ENCODE measurements at places on chromosomes 16 and 17. TPM values are rescaled to one million over a fixed set of nuclear protein-coding genes. Genes with fewer than 3 reads are reported as not detected.

TP53TG3 gene
- not detected for polyA plus RNA-seq

MAPT gene
- polyA plus RNA-seq: 439 TPM

GAST gene
- 0.57 TPM for polyA plus RNA-seq

SPIRE2 gene
- 40.3 TPM for polyA plus RNA-seq

PRAC1 gene
- not detected for polyA plus RNA-seq

ZNF205 gene
- 26.4 TPM for polyA plus RNA-seq

GRB7 gene
- 0.54 TPM for polyA plus RNA-seq

PRSS33 gene
- polyA plus RNA-seq: 0.24 TPM

FNDC8 gene
- 0.24 TPM for polyA plus RNA-seq

DOC2A gene
- polyA plus RNA-seq: 61.6 TPM

AOC3 gene
- 2.9 TPM for polyA plus RNA-seq

CEP95 gene
- polyA plus RNA-seq: 83.8 TPM

NEUROD2 gene
- polyA plus RNA-seq: 14.1 TPM

SHBG gene
- 1.0 TPM for polyA plus RNA-seq

FSCN2 gene
- 3.1 TPM for polyA plus RNA-seq

SHCBP1 gene
- polyA plus RNA-seq: 5.7 TPM

ACSM3 gene
- polyA plus RNA-seq: 5.2 TPM

SLC5A11 gene
- polyA plus RNA-seq: 0.22 TPM

TRPV2 gene
- polyA plus RNA-seq: 16.5 TPM

MMP25 gene
- 10.5 TPM for polyA plus RNA-seq

PTGES3L gene
- 8.2 TPM for polyA plus RNA-seq

NPIPA5 gene
- 35.4 TPM for polyA plus RNA-seq

ZFP1 gene
- polyA plus RNA-seq: 29.5 TPM

PTRH2 gene
- polyA plus RNA-seq: 27.1 TPM

PRSS27 gene
- polyA plus RNA-seq: 9.7 TPM

BICDL2 gene
- polyA plus RNA-seq: 0.39 TPM

SPNS3 gene
- 2.0 TPM for polyA plus RNA-seq

NAT9 gene
- 52.1 TPM for polyA plus RNA-seq

TBC1D3G gene
- polyA plus RNA-seq: not detected

EFCAB5 gene
- polyA plus RNA-seq: 2.5 TPM
